Activated CD8-positive, alpha-beta memory T cell treated with anti-CD3 and anti-CD28 coated beads, Interleukin-2, amount 50 U/mL, for 48 hours (primary cell): ENCODE measurements at places on chromosomes 5 and 9.
A peak's percentile ranks its signal among the peaks of the same experiment; 100 is the strongest.

DNA sequence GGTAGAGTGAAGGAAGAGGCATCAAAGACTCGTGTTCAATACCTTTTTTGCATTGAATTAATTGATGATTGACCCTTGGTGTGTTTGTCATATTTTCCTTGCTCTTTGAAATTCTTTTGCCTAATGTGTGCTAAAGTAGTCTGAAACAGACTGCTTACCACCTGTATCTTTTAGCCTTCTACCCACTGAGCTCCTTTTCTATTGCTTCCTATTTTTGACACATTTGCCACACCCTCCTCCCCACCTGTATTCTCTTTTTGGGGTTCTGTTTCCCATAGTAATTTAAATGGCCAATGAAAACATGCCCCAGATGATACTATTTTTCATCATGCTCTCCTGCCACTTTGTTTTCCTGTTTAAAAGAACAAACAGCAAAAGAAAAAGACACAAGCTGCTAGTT lies 78.5 kb downstream of the ZCCHC7 start:
- DNase-seq, result no peak

DNA sequence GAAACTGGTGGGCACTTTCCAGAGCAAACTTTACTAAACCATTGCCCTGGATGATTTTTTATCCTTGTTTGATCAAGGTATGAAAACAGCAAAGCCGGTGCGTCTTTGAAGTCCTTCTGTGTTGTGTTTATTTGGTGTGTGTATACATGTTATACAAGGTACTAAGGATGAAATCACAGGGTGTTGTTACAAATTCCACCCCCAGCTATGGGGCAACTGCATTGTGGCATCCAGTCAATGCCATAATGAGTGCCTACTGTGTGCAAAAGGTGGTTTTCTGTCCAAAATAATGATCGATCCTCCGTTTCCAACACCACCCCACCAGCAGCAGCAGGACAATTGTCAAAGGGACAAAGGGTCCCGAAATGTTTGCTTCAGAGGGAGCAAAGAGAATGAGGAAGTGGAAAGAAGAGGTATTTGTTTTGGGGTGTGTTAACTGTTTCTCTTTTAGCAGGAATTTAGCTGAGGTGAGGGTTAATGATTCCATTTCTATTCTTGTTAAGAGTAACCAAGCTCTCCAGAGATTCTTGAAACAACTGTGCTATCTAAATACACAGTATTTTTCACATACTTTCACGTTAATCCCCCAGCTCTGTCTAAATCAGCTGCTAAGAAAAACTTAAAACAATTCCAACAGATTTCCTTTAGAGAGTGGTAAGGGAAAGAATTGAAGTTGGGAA lies 568.7 kb upstream of the KLF4 start:
- no peak for DNase-seq

DNA sequence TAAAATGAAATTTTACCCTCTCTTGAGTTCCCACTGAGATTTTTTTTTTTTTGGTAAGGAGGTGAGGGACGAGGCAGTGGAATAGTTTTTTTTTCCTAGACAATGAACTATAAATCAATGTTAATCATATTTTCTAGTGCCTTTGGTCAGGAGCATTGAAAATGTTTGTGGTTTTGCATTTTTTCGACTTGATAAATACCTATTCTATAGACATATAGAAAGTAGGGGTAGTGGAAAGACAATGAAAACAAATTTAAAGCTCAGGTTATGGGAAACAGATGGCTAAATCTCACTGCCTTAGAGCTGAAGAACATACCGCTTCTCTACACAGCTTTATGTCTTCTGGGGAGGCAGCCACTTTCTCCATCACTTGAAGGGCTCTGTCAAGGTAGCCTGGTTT lies 94.3 kb downstream of the MRPS27 start:
- DNase-seq, result no peak

GRCh38 chr5:4540375-4541173 lies 599.6 kb upstream of the ADAMTS16 start:
- DNase-seq, result no peak

- DNase-seq, result peak; percentile 54
These were observed 1.3 kb downstream of the LCP2 start for GRCh38 chr5:170296036-170296934.

GRCh38 chr5:133870661-133871060 lies 97.8 kb downstream of the C5orf15 start:
- DNase-seq, result no peak

DNA sequence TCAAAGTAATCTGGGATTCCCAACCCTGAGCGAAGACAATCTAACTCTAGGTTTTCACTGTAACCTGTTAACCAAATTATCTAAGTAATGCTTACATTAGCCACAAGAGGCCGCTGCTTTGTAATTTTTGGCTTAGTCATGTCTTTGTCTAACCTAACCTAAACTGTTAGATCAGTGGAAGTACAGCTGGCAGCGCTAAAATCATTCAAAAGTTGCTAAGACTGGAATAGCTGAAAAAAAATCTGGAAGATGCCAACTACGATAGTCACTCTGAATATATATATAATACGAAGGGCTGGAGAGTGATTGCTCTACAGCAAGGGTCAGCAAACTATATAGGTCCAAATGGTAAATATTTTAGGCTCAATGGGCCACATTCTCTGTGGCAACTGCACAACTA lies 60.2 kb downstream of the FBXO38 start:
- no peak for DNase-seq

- DNase-seq, result no peak
These were observed 39.4 kb downstream of the PIP5K1B start for GRCh38 chr9:68744426-68744825.

GRCh38 chr9:31808766-31809165 lies 575.7 kb upstream of the ACO1 start:
- DNase-seq, result no peak

- DNase-seq, result no peak
These were observed 34.9 kb upstream of the STOM start for GRCh38 chr9:121404906-121405305.

DNA sequence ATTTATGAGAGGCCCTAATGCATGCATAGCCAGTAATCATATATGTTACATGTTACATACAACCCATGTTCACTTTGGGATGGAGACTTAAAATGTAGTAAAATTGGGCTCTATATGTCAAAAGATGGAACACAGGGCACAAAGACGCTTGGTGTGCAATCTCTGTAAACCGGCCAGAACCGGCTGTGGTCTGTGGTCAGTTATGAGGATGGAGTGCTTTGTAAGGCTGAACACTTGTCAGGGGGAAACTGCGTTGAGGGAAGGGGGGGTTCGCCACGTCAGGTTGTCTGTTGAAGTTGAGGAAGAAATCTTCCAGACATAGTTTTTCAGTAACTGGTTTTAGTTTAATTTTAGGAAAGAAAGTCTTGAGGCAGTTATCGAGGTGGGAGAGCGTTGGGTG lies 2.7 kb upstream of the CKMT2 start:
- no peak for DNase-seq
